ENCODE measurements at places on chromosomes 7 and 10.

DNA sequence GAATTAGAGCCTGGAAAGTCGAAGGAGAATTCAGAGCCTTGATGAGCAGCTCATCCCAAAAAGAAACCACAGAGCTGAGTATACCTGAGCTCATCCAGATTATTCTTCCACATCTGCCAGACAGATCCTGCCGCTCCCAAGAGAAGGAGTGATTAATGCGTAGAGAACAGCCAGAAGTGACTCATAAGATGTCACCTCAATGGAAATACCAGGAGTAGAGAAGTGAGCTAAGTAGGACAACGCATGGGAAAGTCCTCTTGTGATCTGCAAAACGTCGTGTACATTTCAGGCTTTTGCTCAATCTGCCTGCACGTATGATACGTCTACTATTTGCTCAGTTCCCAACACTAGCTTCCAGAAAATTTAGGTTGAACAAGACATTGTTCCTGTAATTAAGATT is 230.5 kb upstream of the AUTS2 start:
- DNase-seq = no peak

DNA sequence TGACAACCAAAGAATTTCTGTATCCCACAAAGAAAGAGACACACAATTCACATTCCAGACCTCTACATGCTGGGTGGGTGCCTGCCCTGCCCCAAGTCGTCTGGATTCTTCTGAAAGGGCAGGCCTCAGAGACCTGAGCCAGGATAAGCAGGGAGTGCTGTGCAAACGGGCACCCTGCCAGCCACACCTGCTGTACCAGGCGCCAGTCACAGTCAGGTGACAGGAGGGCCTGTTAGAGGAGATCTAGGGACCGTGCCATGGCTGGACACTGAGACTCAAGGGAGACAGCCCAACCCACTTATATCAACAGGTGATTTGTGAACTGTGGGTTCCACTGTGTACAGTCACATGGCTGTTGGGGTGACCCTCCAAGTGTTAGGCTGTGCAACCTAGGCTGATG is 103.1 kb upstream of the AFAP1L2 start:
- DNase-seq = peak; percentile 69

GRCh38 chr10:102596506-102596971 is 47.7 kb upstream of the TRIM8 start:
- DNase-seq = peak; percentile 32

- DNase-seq = no peak
These were observed 93.0 kb upstream of the SORCS3 start for GRCh38 chr10:104548090-104548489.

- DNase-seq = no peak
These were observed 184.7 kb upstream of the FZD1 start for GRCh38 chr7:91079487-91079886.

DNA sequence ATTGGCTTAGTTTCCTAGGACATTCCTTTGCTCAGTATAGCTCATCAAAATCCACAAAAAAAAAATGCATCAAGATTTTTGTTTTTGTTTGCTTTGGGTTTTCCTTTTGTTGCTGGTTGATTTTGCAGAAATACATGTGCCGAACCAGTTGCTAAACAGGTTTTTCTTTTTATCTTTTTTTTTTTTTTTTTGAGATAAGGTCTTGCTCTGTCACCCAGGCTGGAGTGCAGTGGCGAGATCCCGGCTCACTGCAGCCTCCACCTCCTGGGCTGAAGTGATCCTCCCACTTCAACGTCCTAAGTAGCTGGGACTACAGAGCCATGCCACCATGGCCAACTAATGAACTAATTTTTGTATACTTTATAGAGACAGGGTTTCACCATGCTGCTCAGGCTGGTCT is 8.3 kb downstream of the CSTF2T start:
- no peak for DNase-seq

GRCh38 chr10:43623351-43623750 is 17.1 kb downstream of the ZNF485 start:
- no peak for DNase-seq

GRCh38 chr10:70494966-70495365 is 16.4 kb downstream of the PALD1 start:
- no peak for DNase-seq

DNA sequence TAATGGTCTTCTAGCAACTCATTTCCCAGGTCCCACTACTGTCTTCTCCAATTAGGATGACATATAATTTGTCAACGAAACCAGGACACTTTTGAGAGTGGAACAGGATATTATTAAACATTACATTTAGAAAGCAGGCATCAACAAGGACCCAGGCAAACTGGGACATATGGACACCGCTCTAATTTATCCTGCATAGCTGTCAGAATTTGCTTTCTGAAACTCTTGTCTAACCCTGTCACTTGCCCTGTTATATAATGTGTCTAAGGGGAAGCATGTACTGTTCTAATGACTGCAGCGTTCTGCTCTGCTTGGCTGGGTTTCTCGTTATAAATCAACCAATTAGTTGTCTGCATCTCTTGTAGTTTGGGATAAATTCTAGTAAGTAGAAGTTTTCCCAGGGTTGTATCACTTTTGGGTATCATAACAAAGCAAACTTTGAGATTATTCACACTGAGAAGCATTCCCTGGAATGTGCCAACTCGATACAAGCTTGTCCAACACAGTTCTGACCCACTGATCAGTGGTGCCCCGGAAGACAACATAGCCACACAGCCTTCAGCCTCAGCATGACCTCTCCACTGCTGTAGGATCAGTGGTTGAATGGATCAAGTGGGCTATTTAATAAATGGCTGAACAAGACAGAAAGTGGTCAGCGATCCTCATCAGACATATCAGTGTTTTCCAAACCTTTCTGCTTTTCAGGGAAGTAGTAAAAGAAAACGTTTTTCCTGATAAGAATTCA is 228.1 kb downstream of the KIF20B start:
- DNase-seq = no peak

GRCh38 chr7:139034336-139034735 is 1.5 kb downstream of the ZC3HAV1L start:
- no peak for DNase-seq

DNA sequence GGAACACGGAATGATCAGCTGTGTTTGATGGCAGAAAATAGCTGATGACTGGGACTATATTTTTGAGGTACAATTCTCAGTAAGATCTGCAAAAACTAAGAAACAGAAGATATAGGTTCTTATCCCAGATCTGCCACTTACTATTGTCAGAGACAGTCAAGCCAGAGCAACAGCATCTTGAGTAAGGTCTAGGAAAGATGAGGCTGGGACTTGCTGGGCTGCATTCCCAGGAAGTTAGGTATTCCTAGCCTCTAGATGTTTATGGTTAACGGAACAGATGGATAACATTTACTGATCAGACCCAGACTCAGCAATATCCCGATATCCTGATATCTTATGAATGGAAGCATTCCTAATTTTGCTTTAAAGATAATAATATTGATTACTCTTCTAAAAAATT is 68.7 kb upstream of the DNAJB12 start:
- DNase-seq = no peak

DNA sequence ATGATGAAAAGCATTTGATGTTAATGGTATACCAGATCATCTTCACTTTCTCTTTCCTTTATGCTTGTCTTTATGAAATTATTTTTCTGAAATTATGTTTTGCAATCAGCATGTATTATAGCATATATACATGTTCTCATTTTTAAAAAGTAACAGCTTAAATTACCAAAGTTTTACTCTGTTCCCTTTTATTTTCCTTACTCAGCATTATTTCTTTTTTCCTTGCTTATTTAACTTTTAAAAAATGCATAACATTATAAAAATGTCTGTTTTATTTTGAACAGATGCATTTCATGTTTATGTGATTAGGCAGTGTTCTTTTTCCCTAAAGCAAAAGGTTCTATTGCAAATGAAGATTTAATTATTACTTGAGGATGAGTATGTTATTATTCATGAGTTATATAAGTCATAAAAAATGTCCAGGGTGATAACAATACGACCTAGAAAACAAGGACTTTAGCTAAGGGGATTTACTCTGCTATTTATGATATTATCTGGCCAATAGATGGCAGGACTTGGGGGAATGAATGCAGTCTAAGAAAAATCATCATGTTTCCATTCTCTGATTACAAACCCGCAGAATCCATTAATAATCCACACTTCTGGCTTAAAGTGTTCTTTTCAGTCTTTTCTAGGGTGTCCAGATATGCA is 38.5 kb downstream of the CABCOCO1 start:
- DNase-seq = no peak

DNA sequence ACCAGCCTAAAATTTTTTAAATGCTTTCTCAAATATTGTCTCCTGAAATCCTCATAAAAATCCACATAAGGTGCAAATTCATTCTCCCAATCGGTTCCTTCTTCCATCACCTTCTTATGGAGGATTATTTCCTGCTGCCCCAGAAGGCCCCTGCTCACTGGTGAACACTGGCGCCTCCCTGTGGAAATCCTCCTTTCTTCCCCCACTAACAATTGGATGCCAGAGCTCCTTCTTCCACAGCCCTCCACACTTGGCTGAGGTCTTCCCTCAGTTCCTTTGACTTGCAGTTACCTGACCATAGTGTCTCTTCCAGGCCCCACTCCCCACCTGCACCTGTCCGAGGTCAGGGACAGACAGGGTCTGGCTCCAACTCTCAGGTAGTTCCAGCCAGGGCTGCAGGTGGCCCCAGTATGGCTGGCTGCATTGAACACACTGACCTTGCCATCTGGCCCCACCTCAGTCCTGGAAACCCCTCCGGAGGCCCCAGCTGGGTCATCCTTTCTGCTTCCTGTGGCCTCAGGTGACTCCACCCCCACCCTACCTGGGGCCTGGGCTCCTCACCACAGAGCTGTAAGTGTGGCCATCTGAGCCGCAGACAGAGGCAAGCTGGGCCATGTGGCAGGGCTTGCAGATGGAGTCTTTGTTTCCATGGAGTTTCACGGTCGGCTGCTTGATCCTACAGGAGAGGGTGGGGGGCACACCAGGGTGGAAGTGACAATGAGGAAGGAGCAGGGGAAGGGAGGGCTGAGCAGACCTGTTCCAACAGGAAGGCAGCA is 18.4 kb downstream of the SPOCK2 start:
- no peak for DNase-seq

- DNase-seq = no peak
These were observed 12.9 kb upstream of the PDGFA start for GRCh38 chr7:532379-533143.

GRCh38 chr10:124971276-124971675 is 29.4 kb downstream of the ZRANB1 start:
- DNase-seq = no peak

DNA sequence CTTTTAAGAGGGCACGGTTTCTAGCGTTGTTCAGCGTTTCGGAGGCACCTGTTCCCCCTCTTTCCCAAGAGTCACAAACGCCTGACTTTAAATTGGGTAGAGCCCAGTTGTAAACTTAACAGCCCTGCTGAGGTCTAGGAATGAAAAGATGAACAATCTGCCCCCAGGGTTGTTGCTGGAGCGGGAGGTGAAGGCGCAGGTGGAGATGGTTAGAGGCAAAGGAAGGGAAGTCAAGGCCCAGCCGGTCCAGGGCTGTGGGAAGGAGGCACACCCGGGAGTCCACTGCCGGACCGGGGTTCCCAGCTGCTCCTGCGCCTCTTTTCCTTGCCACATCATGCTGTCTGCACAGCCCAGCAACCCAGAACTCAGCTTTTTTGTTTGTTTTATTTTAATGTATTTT is 770 bp downstream of the PRXL2A start:
- DNase-seq = no peak

GRCh38 chr10:61844116-61844822 is 57.2 kb upstream of the ARID5B start:
- no peak for DNase-seq

DNA sequence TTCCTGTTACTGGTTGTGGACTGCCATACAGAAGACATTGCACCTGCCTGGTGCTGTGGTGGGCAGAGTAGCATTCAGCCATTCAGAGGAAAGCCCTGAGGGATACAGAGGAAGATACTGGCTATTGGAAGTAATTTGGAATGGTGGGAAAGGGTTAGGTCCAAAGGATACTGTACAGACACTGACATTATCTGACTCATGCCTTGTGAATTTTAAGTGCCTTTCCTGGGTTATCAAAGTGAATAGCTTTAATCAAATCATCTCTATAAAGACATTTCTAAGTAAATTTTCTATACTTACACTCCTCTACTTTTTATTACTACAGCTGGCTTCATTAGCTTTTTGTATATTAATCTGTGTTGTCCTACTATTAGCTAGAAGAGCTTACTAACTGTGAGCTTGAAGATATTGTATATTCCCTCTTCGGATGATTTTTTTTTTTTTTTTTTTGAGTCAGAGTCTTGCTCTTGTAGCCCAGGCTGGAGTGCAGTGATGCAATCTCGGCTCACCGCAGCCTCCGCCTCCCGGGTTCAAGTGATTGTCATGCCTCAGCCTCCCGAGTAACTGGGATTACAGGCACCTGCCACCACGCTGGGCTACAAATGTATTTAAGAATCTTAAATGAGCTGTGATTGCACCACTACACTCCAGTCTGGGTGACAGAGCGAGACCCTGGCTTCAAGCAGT is 186.5 kb downstream of the ADK start:
- no peak for DNase-seq

DNA sequence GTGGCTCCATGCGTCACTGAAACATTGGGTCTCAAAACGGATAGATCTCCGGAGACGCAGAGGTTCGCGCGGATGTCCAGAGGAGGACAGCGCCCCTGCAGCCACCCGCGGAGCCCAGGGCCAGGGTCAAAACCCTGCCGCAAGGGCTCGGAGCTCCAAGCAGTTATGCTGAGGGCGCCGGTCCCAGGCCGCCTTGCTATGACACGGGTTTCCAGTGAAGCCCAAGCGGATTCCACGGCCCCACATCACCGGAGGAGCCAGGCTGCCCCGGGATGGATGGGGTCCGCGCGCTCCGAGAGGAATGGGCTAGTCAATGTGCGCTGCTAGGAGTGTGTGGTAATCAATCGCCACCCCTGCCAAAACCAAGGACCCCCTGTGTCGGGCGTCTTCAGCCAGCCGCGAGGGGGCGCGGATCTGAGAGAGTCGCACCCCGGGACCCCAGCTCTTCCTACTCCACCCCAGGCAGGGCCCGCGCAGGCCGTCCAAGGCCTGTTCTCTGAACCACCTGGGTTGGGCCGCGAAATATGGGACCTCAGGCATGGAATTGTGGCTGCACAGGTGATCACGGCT is 5.6 kb upstream of the EMX2 start:
- no peak for DNase-seq

GRCh38 chr10:86375204-86375603 is 8.6 kb upstream of the GRID1 start:
- no peak for DNase-seq

DNA sequence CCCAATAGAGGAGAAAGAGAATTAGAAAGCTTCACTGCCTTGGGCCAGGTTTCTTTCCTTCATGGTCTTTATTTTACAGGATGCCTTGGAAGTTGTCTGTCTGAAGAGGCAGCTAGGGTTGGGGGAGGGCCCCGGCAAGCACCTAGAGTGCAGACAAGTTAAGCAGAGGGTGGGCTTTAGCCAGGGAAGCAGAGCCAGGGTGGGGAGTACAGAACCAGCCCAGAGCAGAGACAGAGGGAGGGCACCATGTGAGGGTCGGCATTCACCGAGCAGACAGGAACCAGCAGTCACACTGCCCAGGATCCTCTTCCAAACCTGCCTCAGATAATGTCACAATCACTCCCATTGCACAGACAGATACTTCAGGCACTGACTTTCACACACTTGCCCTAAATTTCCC is 75.9 kb downstream of the ADARB2 start:
- DNase-seq = no peak
